Amygdala (tissue), 56 donors: ENCODE measurements at places on chromosomes 16 and 17.

GRCh38 chr17:45784293-45784740, at the start of gene CRHR1:
CRHR1 (plus strand) TSS chr17:45784320; CDS start chr17:45784545, 225 bp downstream.
- no peak for DNase-seq

- no peak for DNase-seq
Measured at GRCh38 chr17:21039839-21040575, 2.8 kb downstream of the USP22 start.

DNA sequence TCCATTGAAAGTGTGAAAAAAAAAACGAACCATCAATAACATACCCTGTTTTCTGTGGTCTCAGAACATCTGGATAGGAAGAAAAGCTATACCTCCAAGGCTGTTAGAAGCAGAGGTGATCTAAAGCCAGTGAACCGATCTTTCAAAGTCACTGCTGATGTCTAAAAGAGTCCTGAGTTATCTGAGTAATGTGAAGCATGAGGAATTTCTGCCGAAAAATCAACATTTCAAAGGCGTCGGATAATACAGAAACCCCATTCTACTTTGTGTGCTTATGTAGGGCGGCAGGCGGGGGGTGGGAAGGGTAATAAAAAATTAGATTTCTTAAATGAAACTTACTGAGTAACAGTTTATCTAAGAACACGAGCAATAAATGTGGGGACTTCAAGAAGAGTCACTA, 3.9 kb downstream of the XYLT1 start:
- DNase-seq = no peak

- no peak for DNase-seq
Measured at GRCh38 chr16:2048116-2048543, 345 bp downstream of the TSC2 start.

- no peak for DNase-seq
Measured at GRCh38 chr17:51352798-51353197, 92.5 kb downstream of the UTP18 start.

DNA sequence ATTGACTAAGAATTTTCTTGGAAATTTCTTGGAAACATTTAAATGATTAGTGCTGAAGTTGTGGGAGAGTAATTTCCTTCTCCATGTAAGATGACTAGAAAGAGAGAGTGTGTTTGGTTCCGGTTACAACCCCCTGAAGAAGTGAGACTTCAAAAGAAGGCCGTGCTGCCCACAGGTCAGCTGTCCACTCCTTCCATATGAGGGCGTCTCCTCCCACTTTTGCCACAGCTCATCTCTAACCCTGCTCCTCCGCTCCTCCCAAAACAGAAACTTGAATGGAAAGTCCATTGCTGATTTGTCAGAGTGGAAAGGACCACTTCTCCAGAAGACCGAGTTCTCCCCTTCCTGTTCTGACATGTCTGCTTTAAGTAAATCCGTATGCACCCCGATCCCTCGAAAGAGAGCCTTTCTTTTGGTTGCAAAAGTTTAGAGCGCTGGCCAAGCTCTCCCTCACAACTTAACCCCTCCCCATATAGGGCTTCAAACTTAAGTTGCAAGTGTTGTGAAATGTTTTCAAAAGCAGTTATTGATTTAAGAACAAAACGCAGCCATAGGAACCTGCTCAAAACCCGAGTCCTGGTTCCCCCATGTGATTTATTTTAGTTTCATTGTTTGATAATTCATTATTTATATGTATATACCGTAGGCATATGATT, 129.5 kb downstream of the SOCS1 start:
- DNase-seq = no peak

- DNase-seq = no peak
Measured at GRCh38 chr16:21663889-21664647, at the start of gene OTOA. OTOA (plus strand) TSS chr16:21663968; CDS start chr16:21678515, 14,547 bp downstream.
